SW 1271 (cell line): ENCODE measurements at places on chromosomes 1 and 21.
A peak's percentile ranks its signal among the peaks of the same experiment; 100 is the strongest.

- no peak for DNase-seq
Observed at GRCh38 chr1:118290046-118290445, 105.0 kb upstream of the SPAG17 start.

DNA sequence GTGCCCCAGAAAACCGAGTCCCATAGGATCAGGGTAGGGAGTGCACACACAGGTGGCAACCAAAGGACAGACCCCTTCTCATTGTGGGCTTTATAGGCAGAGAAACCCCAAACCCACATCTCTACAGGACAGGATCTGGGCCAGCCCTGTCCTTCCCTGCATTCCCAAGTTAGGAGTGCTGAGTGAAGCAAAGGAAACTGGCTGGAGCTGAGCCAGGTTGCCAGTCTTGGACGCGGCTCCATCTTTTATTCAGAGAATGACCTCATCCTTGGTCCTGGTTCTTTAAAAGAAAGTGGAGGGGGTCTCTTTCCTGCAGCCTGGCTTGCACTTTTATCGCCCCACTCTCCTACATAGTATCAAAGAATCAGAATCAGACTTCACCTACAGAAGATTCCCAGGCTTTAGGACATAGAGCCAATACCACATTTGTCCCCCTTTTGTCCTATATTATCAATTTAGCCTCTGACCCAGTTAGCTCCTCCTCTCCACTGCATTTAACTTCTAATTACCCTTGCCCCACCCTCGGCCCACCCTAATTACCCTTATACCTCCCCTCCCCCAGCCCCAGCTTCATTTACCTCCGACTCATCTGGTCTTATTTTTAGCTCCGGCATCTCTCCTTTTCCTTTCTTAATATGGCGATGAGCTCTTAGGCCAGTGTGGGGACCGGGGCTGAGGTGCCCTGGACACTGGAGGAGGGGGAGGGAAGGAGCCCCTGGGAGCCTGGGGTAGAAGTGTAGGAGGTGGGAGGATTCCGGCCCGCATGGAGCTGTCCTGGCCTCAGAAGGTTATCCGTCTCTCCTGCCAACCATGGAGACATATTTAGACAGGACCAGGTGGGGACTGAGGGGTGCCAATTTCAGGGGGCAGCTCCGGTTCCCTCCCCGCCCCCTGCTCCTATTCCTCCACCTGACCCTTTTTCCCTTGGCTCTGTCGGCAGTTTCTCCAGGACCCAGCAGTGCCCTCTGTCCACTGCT is at the start of gene CASQ1:
CASQ1 (plus strand) TSS at position 927 of the 977 bp plus-strand sequence. CDS start 177 bp downstream, outside the sequence.
- DNase-seq, result no peak

DNA sequence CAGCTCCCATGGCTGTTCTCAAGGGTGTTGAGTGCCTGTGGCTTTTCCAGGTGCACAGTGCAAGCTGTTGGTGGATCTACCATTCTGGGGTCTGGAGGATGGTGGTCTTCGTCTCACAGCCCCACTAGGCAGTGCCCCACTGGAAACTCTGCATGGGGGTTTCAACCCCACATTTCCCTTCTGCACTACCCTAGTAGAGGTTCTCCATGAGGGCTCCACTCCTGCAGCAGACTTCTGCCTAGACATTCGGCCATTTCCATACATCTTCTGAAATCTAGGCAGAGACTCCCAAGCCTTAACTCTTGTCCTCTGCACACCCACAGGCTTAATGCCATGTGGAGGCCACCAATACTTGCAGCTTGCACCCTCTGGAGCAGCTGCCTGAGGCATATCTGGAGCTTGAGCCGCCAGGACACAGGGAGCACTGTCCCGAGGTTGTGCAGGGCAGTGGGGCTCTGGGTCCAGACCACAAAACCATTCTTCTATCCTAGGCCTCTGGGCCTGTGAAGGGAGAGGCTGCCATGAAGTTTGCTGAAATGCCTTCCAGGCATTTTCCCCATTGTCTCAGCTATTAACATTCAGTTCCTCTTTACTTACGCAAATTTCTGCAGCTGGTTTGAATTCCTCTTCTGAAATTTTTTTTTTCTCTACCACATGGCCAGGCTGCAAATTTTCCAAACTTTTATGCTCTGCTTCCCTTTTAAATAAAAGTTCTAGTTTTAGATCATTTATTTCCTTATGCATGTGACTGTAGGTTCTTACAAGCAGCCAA is 8.8 kb upstream of the CAPN8 start:
- DNase-seq, result no peak

DNA sequence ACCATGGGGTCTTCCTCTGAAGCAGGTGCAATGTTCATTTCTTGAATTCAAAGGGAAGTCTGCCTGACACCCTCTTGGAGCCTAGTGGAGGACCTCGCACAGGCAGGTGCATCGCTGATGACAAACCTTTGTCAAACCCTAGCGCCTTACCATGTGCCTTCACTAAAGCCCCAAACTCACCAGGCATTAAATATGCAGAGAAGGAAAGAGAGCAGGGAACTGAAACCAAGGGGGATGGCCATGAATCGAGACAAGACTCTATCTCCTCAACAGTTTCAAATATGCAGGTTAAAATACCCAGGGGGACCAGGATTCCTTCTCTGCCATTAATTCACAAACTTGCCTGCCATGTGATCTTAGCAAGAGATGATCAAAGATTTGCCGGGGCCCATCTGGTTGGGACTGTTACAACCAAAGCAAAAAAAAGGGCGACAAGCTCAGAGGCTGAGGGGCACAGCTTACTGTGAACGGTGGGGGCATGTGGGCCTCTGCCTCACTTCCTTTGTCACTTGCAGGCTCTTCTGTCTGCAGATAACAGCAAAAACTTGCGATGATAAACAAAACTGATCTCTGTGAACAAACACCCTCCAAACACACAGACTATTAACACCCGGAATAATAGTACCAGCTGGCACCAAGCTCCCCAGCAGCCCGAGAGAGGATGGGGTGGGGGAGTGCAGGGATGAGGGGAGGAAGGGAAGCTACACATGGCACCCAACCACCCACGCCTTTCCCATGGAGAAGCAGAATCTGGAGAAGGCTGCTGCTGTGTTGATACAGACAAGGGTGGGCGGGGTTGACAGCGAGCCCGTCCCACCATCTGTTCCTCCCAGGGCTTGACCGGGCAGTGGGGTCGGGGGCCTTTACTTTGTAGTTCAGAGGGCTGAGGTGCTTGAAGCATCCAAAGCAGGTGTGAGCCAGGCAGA is 33.9 kb downstream of the TMEM63A start:
- no peak for DNase-seq

DNA sequence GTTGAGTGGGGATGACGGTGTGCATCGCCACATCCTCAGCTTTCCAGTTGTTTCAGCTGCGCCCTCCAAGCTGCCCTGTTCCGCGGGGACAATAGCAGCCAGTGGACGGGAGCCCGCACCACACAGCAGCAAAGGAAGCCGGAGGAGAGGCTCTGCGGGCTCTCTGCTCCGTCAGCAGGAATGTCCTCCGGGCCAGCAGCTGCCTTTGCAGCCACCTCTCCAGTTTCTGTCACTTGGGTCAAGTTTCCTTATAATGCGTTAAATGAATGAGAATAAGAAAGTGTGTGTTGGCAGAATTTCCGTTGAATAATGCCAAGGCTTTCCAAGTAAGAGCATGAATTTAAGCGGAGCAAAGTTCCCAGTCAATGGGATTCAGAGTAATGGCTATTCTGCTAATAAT is 263.3 kb downstream of the KIF26B start:
- no peak for DNase-seq

- no peak for DNase-seq
Observed at GRCh38 chr1:30879126-30879786, 29.3 kb downstream of the SDC3 start.

- DNase-seq, result no peak
Observed at GRCh38 chr1:31482482-31483011, 69.5 kb downstream of the SERINC2 start.

GRCh38 chr21:41254090-41254700 is 62.4 kb upstream of the FAM3B start:
- DNase-seq, result no peak

DNA sequence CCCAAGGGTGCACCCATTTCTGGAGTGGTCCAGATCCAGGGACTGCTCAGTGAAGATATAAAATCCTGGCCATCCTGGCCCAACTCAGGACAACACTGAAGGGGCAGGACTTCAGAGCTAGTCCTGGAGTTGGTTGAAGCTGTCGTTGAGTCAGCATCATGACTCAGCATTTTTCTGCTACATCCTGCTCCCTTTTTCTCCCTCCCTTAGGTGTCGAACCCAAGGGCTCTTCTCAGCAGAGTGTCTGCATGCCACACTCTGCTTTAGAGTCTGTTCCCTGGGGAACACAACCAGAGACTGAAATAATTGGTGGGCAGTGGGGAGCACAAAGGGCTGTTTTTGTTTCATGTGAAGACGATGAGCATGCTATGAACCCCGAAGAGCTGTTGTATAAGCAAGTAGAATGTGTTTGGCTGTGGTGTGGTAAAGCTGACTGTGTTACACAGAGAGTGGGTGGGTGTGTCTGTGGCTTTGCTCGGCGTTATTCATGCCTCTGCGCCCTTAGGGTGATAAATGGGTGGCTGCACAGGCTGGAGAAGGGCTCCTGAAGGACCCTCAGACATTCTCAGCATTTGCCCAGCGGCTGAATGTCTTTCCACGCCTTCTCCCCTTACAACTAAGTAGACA is 167.2 kb downstream of the CYYR1 start:
- no peak for DNase-seq

DNA sequence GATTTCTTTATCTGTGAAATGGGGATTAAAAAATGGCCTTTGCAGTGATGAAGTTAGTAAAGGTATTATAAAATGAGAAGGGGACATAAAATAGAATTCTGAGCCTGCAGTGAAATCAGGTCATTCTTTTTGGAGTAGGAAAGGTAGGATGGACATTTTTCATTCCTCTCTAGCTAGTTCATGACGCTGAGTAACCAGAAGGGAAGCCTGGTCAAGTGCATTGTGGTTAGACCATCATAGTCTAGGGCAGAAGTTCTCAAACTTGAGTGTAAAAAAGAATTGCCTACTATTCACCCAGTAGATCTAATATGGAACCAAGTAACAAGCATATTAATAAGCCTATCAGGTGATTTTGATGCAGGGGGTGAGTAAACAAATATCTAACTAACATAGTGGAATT is 50.8 kb downstream of the TGFB2 start:
- DNase-seq, result no peak

GRCh38 chr1:169326956-169327268 is 40.7 kb downstream of the NME7 start:
- peak; percentile 18 for DNase-seq

DNA sequence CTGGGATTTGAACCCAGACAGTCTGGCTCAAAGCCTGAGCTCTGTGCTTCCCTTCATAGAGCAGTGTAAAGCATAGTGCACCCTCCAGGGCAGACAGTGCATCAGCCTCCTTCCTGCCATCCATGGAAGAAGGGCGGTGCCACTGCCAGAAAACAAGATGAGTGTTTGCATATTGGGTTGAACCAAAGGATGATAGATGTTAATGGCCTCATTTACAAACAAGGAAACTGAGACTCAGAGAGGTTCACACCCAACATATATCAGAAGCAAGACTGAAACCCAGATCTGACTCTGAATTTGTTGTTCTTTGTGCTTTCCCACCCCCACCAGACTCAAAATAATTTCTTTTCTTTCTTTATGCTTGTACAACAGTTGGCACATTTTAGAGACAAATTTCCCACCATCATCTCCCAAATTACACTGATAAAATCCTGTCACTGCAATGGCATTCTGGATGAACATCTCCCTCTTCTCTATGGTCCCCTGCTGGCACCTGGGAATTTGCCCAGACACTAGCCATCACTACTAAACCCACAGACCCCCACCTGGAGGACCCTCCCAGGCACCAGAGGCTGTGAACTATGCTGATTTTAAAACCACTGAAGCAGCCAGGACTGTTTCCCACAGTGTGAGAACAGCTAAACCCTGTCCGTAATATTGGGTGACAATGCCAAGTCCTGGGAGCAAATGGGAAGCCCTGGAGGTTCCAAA is 45.4 kb upstream of the MPZL1 start:
- DNase-seq, result no peak

GRCh38 chr1:214658785-214659184 is 55.8 kb downstream of the CENPF start:
- no peak for DNase-seq

DNA sequence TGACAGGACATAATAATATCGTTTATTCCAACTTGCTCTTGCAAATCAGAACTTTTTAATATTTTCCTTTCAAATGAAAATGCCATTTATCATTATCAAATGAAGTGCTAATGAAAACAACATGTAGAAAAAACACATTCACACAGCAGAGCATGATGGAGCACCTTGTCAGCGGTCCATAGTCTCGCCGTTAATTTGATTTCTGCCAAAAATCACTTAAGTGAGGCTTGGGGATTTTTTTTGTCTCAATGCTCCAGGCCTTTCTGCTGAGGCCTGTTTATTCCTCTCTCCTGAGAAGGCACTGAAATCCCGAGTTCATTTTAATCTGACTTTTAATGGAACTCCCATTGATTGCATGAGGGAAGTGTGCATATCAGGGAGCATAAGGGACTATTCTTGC is 122.5 kb downstream of the ELAVL4 start:
- no peak for DNase-seq

- DNase-seq, result no peak
Observed at GRCh38 chr21:25907573-25908275, 173.0 kb downstream of the GABPA start.

- no peak for DNase-seq
Observed at GRCh38 chr1:164618202-164618564, 59.2 kb downstream of the PBX1 start.

GRCh38 chr1:209490013-209490412 is 93.5 kb upstream of the CAMK1G start:
- no peak for DNase-seq

DNA sequence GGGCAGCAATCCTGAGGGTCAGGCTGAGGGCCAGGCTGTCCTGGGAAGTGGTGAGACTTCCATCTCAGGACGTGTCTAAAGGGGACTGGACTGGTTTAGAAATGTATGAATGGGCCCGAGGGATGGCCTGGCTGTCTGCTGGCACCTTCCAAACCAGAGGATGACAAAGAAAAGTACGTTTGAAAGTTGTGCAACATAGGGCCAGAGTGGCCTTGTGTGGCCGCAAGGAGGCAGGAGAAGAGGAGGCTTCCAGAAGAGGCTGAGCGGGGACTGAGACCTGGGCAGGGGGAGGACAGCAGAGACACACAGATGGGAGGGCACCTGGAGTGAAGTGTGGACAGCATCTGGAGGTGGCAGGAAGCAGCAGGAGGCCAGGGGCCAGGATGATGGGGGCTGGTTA is 2.6 kb upstream of the SYTL1 start:
- DNase-seq, result no peak

DNA sequence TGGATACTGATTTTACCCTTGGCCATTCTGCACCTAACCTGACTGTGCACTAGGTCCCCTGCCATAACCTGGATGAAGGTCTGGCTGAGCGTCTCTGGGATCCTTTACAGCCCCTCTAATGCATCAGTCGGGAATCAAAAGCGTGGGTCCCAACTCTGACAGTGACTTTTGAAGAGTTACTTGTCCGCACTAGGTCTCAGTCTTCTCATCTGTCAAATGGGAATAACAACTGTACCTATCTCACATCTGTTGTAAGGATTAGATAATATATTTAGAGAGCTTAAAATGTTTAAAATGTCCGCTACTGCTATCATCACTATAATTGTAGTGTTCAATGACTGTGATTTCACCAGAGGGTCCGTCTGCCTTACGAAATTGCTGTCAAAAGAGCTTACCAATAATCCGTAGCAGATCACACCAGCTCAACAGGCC is 746 bp downstream of the TADA1 start:
- DNase-seq, result no peak
